ENCODE measurements at places on chromosomes 6 and 20.

DNA sequence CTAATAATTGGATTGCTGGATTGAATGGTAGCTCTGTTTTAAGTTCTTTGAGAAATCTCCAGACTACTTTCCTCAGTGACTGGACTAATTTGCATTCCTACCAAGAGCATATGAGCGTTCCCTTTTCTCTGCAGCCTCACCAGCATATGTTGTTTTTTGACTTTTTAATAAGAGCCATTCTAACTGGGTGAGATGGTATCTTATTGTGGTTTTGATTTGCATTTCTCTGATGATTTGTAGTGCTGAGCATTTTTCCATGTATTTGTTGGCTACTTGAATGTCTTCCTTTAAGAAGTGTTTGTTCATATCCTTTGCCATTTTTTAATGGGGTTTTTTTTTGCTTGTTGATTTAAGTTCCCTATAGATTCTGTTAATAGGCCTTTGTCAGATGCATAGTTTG lies 94.7 kb upstream of the AHI1 start:
- no peak for DNase-seq

GRCh38 chr6:150084426-150084825 lies 15.5 kb upstream of the ULBP3 start:
- DNase-seq: no peak

- no peak for DNase-seq
These were observed 72.2 kb upstream of the PBOV1 start for GRCh38 chr6:138290423-138290962.

DNA sequence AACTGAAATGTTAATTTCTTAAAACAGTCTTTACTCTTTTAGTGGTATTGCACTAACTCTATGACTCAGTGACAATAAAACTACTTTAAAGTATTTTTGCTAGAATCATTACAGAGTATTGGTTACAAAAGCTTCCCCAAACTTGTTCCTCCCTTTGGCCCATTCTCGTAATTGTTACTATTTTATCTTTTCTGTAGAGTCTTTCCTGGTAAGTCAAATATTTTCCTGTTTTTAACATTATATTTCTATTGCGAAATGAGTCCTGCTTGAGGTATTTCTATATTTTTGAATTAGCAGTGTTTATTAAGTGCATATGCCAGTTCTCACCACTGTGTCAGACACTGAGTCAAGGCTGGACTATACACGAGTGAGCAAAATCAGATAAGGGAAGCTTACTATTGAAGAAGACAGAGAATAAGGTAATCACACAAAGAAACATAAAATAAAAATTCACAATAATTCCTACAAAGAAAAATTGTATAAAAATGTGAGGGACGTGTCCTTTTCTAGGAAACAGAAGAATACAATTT lies 970.5 kb downstream of the EYS start:
- DNase-seq: no peak

DNA sequence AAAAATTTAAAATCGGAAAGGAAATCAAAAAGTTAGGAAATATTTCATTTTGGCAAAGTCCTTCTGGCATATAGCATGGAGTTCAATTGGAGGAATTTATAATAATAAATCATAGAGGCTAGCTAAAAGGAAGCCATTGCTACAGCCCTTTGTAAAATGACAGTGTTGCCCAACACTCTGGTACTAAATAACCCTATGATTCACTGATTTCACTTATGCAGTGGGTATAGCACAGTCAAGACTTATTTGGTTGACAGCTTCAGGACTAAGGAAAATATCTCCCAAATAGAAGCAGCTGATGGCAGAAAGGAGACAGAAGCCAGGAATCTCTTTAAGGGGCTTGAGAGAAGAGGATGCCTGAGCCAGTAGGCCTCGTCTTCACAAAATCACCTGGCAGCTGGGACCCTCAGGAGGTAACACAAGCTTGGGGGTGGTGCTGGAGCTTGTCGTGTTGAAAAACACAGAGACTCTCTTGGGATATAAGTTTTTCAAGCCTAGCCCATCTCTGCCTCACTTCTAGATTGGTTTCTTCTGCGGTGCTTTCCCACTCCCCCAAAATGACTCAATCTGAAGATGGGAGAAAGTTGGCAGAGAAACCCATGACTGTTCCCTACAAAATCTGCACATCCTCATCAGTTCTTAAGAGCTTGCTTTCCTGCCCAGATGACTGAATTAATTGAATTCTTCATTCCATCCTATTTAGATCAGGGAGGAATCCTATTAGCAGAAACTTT lies 38.4 kb upstream of the EYA4 start:
- DNase-seq: no peak

Data from stimulated activated CD4-positive, alpha-beta T cell treated with anti-CD3 and anti-CD28 coated beads, Interleukin-4, amount 100 ng/mL, for 48 hours (primary cell).